ENCODE measurements at places on chromosomes 4 and X.

DNA sequence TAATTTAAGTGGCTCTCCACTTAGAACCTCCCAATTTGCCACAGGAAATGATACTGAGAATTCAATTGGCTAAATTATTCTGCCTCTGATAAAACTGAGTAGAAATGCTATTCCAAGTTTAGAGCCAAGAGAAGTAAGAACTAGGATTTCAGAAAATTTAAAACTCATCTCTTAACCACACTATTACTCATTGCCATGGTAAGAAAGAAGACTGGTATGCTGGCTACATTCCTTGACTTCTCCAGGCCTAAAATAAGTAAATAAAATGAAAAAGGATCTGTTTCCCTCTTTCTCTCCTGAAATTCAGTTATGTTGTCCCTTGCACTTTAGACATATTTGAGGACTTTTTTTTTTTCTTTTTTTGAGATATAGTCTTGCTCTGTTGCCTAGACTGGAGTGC, 23.3 kb downstream of the ZNF280C start:
- no peak for DNase-seq

- no peak for DNase-seq
Measured at GRCh38 chr4:128854433-128854832, 44.9 kb downstream of the JADE1 start.

DNA sequence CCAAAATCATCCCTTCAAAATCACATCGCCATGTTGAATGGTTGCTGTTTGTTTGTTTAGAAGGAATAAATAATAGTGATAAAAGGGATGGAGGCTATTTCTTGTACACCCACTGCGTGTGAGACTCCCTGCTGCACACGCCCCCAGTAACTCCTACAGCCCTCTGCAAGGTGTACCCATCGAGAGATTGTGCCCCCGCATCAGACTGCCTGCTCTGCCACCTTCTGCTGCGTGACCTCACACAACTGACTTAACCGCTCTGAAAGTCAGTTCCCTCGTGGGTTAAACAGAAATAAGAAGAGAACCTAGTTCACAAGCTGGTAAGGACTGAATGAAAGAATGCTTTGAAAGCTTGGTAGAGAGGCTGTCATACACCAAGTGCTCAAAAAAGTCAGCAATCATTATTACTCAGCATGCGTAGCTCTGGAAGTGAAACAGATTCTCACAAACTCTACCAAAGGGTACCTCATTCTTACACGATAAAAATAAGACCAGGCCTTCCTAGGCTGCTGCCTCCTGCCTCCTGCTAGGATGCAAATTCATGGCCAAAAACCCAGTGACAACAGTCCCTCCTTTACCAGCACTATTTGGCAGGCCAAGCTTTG, 147.1 kb downstream of the CPEB2 start:
- DNase-seq = no peak

DNA sequence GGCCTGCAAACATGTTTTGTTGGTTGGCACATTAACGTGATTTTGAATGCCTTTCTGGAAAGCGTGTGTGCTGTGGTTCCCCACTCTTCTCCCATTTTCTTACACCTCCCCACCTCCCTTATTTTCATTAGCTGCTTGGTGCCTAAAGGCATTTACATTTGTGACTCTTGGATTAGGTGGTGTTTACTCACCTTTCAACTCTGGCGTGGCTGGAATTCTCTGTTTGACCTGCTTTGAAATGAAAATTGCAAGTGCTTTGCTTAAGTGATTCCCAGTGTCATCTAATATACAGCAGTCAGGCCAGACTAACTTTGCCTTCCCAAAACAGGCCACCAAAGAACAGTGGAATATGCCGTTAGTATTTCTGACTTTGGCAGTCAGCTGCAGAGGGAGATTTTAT, 80.5 kb downstream of the NHSL2 start:
- no peak for DNase-seq

- DNase-seq = no peak
Measured at GRCh38 chr4:68748181-68748991, 67.4 kb upstream of the UGT2B10 start.

DNA sequence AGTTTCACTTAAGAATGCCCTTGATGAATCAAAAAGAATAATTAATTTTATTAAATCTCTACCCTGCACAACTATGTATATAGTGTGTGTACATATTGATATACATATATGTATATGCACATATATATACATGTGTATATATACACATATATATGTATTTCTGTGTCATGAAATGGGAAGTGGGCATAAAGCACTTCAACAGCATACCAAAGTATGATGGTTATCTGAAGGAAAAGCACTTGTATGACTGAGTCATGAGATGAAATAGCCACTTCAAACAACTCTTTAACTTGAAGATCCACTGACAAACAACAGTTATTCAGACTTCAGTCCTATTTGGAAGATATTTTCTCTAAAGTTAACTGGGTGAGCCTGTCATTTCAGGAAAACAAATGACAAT, 16.3 kb downstream of the RNF128 start:
- no peak for DNase-seq

GRCh38 chrX:87941841-87942240, 424.2 kb downstream of the KLHL4 start:
- no peak for DNase-seq

Measured in stimulated activated CD4-positive, alpha-beta T cell treated with anti-CD3 and anti-CD28 coated beads, Interleukin-1b, Interleukin-23, amount 100 ng/mL, for 1 hour (primary cell).